ENCODE measurements at places on chromosomes 2 and 18. TPM values are rescaled to one million over a fixed set of nuclear protein-coding genes. Genes with fewer than 3 reads are reported as not detected.
A peak's percentile ranks its signal among the peaks of the same experiment; 100 is the strongest.

Gene KANSL1L
- total RNA-seq = 8.2 TPM

Gene SAG
- not detected for total RNA-seq

Gene ALPP
- total RNA-seq = 0.20 TPM

Gene ASIC4
- 0.37 TPM for total RNA-seq

Gene KIF5C
- 52.9 TPM for total RNA-seq

Gene CHRNG
- not detected for total RNA-seq

Gene SERPINB13
- not detected for total RNA-seq

Gene NETO1
- 5.9 TPM for total RNA-seq

GRCh38 chr2:153917570-153917969 lies 45.8 kb downstream of the GALNT13 start:
- H3K27ac ChIP-seq = no peak overlapping the region
- no peak overlapping the region for H3K4me3 ChIP-seq
- no peak for DNase-seq
- no peaks in the 10 kb centered on the region for H3K4me1 ChIP-seq
- no peaks in the 10 kb centered on the region for H3K36me3 ChIP-seq

DNA sequence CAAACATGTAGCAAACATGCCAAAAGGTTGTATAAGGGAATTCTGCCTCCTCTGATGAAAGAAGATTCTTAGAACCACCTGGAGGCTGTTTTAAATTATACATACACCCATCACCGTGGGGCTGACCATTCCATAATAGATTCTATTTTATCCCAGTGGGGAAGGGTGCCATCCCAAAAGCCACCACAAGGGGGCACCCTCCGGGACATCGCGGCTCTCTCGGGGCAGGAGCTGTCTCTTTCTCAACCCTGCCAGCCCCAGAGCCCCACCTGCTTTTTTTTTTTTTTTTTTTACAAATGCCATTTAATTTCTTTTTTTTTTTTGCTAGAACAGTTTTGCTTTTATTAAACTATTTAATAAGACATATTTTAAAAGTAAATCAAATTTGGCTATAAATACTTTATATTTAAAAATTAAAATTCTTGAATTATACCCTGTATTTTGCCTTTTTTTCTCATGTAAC lies 8.6 kb upstream of the MTCL1 start:
- H3K36me3 ChIP-seq = no peaks in the 10 kb centered on the region
- H3K27ac ChIP-seq = no peak overlapping the region
- peak; percentile 70 for DNase-seq
- H3K27me3 ChIP-seq = no peaks in the 10 kb centered on the region
- no peaks in the 10 kb centered on the region for H3K4me1 ChIP-seq

DNA sequence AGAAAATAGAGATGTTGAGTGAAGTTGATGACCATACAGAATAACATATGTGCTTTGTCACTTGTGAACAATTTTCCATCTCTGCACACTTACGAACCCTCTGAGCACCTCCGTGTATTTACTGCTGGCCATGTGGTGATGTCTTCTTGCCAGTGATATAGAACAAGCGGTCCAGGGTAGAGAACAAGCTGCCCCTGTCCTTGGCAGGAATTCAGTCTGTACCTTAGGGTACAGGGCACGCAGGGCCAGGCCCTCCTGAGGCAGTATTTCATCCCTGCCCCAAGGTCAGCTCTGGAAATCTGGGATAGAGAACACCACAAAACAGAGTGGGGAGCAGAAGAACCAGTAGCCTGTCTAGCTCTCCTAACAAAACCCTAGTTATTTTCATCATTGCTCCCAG lies 44.6 kb downstream of the CDCA7 start:
- H3K27me3 ChIP-seq = no peaks in the 10 kb centered on the region
- no peak overlapping the region for H3K4me3 ChIP-seq
- no peak overlapping the region for H3K27ac ChIP-seq
- no peaks in the 10 kb centered on the region for H3K36me3 ChIP-seq

DNA sequence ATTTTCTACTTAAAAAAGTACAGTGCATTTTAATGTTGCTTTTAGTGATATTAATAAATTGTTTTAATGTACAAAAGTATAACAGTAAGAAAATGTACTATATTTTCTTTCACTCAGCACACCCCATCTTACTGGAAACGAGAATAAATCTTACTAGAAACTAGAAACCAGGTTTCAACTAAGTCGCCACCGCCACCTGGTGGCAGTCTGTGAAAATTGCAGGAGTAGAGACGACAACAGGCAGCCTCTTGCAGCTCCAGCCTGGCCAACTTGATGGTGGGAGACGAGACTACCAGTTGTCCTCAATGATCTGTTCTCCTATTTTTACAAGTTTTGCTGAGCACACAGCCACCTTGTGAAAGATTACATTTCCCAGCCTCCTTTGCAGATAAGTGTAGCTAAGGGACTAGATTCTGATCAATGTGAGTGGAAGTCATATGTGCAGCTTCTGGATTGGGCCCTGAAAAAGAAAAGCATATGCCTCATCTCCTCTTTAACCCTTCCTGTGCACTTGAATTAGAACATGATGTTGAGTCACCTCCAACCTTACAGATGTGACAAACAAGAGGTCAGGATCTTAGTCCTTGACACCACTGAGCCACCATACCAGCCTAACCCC lies 8.7 kb downstream of the OTOF start:
- H3K4me3 ChIP-seq = no peak overlapping the region
- no peaks in the 10 kb centered on the region for H3K4me1 ChIP-seq
- no peak overlapping the region for H3K27ac ChIP-seq
- no peaks in the 10 kb centered on the region for H3K27me3 ChIP-seq

GRCh38 chr2:179240481-179241451 lies 23.9 kb downstream of the SESTD1 start:
- H3K4me1 ChIP-seq = peaks cover 1% of the 10 kb centered on the region
- no peaks in the 10 kb centered on the region for H3K27me3 ChIP-seq
- H3K4me3 ChIP-seq = no peak overlapping the region
- H3K36me3 ChIP-seq = 0 out of 3 replicates have a peak, but pooled peaks cover 2% of the 10 kb centered on the region
- H3K27ac ChIP-seq = no peak overlapping the region

DNA sequence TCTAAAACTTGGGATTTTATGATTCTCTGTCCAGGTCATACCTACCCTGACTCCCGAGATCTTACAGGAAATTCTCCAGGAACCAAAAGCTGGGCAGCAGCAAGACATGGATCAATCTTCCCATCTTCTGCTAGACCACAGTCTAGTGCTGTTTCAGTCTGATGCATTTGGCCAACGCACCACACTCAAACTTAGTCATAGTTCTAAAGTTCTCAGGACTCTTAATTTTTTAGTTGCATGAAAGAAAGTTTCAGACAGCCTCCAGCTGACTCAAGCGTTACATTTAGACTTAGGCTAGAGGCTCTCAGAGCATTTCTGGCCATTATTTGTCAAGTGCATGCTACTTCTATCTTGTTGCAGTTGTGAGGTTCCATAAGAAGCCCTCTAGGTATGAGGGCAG lies 230.1 kb upstream of the CCDC150 start:
- H3K27me3 ChIP-seq = no peaks in the 10 kb centered on the region
- no peaks in the 10 kb centered on the region for H3K4me1 ChIP-seq
- DNase-seq = no peak
- no peak overlapping the region for H3K27ac ChIP-seq
- no peaks in the 10 kb centered on the region for H3K36me3 ChIP-seq

DNA sequence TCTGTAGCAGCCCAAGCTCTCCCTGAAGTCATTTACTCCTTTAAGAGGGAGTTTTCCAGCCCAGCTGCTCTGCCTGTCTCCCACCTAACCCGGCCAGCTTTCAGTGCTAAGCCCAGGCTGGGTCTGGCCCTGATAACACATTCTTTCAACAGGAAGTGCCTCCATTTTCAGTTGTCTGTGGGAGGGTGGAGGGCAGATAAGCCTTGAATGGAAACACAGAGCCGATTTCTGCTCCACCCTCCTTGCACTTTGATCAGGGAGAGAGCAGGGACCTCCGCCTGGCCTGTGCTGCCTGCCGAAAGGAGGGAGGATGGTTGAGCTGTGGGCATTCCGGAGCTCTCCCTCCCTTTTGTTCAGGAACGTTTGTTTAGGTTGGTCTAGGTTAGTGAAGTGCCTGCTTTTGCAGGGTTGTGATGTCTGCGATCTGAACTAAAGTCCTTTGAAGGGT lies 24.8 kb downstream of the GATA6 start:
- no peak for DNase-seq
- no peak overlapping the region for H3K4me3 ChIP-seq
- H3K27ac ChIP-seq = no peak overlapping the region
- H3K36me3 ChIP-seq = no peaks in the 10 kb centered on the region
- H3K27me3 ChIP-seq = no peaks in the 10 kb centered on the region

GRCh38 chr18:11989966-11990380 lies 8.7 kb downstream of the IMPA2 start:
- peaks cover 7% of the 10 kb centered on the region for H3K36me3 ChIP-seq
- peak overlapping the region; percentile 45 for H3K4me3 ChIP-seq
- no peaks in the 10 kb centered on the region for H3K27me3 ChIP-seq
- peaks cover 15% of the 10 kb centered on the region for H3K4me1 ChIP-seq
- no peak overlapping the region for H3K27ac ChIP-seq

DNA sequence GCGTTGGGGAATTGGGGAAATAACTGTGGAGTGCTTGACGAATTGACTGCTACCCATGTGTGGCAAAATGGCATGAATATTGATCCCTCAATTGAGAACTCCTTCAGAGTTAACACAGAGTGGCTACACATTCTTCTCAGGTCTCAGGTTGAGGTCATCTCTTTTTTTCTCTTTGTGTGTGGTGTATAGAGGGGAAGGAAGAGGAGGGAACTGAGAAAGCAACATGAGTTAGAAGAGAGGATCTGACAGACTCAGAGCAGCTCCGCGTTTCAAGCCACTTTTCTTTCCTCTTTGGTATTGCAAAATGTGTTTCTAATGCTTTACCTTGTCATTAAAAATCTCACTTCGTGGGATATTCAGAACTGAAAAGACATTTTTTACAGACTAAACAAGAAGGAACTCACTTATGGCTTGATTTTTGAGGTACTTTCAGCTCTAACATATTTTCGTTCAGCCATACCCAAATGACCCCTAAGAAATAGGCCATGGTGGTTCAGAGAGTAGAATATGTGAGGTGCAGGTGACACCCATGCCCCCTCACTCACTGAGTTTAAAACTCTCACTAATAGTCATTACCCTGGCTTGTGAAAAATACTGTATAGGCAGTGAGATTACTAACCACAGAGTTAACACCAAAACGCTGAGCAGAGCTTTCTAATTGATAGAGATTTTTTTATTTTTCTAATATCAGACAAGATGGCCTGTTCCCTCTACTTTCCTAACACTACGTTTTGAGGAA lies 22.5 kb downstream of the STAT4 start:
- no peak overlapping the region for H3K4me3 ChIP-seq
- H3K4me1 ChIP-seq = no peaks in the 10 kb centered on the region
- no peaks in the 10 kb centered on the region for H3K36me3 ChIP-seq
- DNase-seq = no peak

DNA sequence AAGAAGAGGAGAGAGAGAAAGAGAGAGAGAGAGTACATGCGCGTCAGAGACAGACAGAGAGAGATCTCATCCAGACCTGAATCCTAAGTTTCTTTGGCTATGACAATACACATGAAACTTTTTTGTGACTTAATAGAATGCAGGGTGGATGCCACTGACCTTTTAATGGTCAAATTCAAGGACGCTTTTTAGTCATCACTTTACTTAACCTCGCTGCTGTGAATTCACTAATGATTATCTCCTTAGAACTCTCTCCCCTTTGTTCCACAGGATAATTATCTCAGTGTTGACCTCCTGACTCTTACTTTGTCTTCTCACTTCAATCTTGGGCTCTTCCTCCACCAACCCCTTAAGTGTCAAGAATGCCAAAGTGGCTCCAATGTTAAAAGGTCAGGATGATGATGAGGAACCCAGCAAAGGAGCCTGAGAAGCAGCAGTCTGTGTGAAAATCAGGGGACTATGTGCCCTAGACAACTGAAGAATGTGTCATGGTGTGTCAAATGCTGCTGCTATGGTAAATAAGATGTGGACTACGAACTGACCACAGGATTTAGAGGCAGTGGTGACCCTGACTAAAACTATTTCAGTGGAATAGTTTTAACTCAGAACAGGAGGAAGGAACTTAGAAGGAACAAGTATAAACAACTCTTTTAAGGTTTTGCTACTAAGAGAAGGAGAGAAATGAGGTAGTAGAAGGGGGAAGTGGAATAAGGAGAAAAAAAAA lies 382.1 kb downstream of the ZEB2 start:
- no peaks in the 10 kb centered on the region for H3K27me3 ChIP-seq
- no peaks in the 10 kb centered on the region for H3K4me1 ChIP-seq
- no peaks in the 10 kb centered on the region for H3K36me3 ChIP-seq
- H3K4me3 ChIP-seq = no peak overlapping the region

- H3K4me3 ChIP-seq = no peak overlapping the region
- DNase-seq = no peak
- H3K27ac ChIP-seq = no peak overlapping the region
- H3K36me3 ChIP-seq = no peaks in the 10 kb centered on the region
- H3K4me1 ChIP-seq = peaks cover 6% of the 10 kb centered on the region
- no peaks in the 10 kb centered on the region for H3K27me3 ChIP-seq
These were observed 67.2 kb upstream of the DSC1 start for GRCh38 chr18:31229829-31230228.

GRCh38 chr2:240235811-240236210 lies 95.4 kb upstream of the OTOS start:
- no peak overlapping the region for H3K27ac ChIP-seq
- DNase-seq = peak; percentile 18
- H3K4me3 ChIP-seq = no peak overlapping the region
- H3K27me3 ChIP-seq = no peaks in the 10 kb centered on the region

DNA sequence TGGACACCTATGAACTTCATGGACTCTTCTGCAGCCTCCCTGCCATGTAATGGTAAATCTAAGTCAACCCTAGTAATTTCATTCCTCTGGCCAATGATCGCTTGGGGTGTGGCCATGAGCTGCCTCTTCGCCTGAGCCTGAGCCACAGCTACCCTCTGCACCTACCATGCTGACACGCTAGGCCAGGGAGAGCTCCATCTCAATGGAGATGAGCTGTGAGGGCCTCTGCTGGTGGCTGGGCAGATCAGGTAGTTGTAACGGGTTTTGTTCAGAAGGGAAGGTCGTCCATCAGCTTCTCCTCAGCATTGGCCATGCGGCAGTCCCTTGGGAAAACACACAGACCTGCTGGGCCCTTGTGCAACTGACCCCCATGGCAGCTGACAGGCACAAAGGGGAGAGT lies 24.4 kb downstream of the MPHOSPH10 start:
- H3K36me3 ChIP-seq = peaks cover 6% of the 10 kb centered on the region
- no peak overlapping the region for H3K4me3 ChIP-seq
- no peaks in the 10 kb centered on the region for H3K4me1 ChIP-seq
- no peak overlapping the region for H3K27ac ChIP-seq
- peak; percentile 77 for DNase-seq
- H3K27me3 ChIP-seq = no peaks in the 10 kb centered on the region

GRCh38 chr18:6994771-6995430 lies 122.7 kb downstream of the LAMA1 start:
- no peaks in the 10 kb centered on the region for H3K27me3 ChIP-seq
- peaks cover 21% of the 10 kb centered on the region for H3K36me3 ChIP-seq
- H3K27ac ChIP-seq = no peak overlapping the region
- DNase-seq = no peak
